ENCODE measurements at places on chromosomes 7 and 10.

- no peak for DNase-seq
Measured at GRCh38 chr10:104540181-104540580, 100.9 kb upstream of the SORCS3 start.

- no peak for DNase-seq
Measured at GRCh38 chr10:113905756-113906155, 51.3 kb downstream of the NHLRC2 start.

GRCh38 chr7:157188091-157188665 lies 49.5 kb downstream of the UBE3C start:
- DNase-seq = no peak

- no peak for DNase-seq
Measured at GRCh38 chr7:108419961-108420908, 36.0 kb downstream of the NRCAM start.

GRCh38 chr7:127907110-127908040 lies 123.9 kb downstream of the LRRC4 start:
- no peak for DNase-seq

GRCh38 chr7:140060243-140060630 lies 2.5 kb downstream of the PARP12 start:
- no peak for DNase-seq

DNA sequence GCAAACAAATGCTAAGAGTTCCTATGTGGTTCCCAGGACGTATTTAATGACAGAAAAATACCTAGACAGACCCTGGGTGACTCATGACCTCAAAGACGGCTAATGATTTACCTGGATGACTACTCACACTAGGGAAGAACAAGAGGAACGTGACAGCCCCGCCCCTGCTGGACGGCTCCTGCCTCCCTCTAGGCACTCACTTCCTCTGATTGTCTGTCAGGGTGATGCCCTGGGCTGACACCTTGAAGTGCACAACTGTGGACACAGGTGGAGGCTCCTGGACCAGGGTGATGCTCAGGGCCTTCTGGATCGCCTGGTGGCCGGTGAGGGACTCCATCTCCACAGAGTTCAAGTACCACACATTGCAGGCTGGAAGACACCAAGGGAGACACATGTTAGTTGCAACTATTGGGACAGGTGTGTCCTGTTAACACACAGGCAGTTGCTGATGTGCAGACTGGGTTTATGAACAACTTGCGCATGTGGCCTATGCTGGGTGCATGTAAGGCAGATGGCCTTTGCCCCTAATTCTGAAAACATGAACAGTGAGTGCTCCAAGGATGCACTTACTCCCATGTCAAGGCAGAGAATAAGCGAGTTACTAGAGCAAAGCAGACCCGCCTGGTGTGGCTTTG lies 298.3 kb downstream of the TNS3 start:
- DNase-seq = no peak

DNA sequence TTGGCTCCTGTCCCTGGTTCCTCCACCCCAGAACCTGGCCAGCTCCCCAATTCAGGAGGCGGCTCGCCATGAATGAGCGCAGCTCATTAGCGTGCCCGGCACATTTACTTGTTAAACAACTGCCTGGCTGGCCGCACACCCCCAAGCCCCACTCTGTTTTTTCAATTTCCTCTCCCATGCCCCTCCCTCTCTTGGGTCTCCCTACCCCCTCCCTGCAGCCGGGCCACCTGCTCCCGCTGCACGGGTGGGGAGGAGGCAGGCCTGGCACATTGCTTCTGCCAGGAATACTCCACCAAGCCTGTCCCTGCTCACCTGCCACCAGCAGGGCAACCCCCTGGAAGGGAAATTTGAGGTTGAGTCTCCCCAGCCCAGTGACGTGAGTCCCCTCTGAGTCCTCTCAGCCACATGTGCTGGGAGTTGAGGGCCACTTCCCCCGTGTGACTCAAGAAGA lies 2.5 kb upstream of the SLIT1 start:
- no peak for DNase-seq

- DNase-seq = no peak
Measured at GRCh38 chr10:106793617-106794016, 370.9 kb downstream of the SORCS1 start.

- DNase-seq = no peak
Measured at GRCh38 chr10:71653044-71653443, 66.5 kb downstream of the C10orf105 start.

- DNase-seq = no peak
Measured at GRCh38 chr7:14229047-14229446, 239.6 kb upstream of the ETV1 start.

- no peak for DNase-seq
Measured at GRCh38 chr7:120273476-120273975, 551 bp downstream of the KCND2 start.

DNA sequence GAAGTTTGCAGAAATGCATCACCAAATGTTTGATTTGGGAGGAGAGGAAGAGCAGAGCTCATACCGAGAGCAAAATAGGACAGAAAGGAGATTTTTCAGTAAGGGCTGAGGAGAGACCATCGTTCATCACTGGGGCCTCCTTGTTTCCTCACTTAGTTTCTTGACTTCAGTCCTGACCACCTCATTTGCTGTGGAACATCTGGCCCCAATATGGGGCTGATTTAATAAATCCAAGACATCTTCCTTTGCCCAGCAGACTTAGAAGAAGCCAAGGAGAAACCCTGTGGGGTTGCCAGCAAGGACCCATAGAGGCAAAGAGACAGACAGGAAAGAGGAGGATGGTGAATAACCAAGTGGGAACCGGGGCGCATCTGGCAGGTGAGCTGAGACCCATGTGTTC lies 60.4 kb downstream of the CHST3 start:
- no peak for DNase-seq

DNA sequence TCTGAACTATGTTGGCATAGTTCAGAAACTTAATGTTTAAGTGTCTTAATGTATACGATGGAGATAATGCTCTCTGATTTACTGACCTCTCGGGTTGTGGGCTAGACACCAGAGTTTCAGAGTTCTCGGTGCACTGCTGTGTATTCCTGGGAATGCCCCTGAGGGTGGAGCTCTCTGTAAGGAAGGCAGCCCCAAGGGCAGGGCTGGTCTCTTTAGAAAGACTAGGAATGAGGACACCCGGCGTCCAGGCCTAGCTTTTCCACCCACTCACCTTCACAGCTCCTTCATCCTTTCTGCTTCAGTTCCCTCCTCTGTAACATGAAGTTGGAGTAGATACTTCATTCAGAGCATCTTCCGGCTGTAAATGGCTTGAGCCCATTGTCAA lies 536.6 kb upstream of the GALNT17 start:
- no peak for DNase-seq

DNA sequence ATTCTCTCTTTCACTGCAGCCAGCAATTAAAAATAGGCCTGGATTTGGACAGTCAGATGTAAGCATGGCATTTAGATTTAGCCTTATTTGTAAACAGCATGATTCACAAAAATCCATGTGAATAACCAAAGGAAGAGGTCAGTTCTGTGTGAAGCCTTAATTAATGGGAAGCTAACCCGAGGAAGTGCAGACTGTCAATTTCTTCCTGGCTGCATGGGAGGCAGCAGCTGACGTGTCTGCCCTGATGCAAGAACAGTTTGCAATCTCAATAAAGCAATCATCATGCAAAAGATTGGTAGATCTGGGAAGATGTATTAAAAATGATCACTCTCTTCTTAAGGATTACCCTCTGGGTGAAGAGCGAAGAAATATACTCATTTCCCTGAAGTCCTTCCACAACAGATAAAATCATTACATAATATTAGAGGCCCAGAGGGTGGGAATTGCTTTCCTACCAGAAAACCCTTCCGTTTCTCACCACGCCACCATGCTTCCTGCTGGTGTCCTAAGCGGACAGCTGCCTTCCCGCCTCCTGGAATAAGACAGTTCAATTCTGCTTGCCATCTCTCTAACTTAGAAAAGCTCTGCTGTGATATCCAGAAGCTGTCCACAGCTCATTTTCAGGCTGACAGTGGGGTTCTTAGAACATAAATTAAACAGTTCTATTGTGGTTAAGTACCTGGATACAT lies 526.7 kb upstream of the NRP1 start:
- no peak for DNase-seq

DNA sequence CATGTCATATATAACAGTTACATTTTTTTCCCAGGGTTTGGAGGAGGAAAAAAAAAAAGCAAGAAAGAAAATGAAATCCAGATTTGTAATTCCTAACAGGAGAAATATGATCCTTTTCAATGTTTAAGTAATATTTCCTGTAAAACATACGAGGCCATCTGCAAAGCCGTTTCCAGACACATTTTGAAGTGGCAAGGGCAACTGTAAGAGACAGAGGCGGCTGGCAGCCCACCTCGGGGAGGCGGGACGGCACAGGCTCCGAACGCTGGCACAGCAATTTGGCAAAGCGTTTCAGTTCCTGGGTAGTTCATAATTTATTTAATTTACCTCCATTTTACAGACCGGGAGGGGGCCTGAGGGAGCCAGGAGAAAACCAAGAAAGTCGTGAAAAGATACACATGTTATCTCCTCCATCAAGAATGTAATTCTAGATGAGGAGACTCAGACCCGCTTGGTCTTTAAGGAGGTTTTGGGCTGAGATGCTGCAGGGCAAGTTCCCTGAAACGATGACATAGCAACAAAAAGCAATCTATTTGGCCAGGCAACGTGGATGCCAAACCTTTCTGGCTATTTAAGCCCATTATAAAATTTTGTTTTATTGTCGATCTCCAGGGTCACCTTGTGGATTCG lies 448.5 kb upstream of the MKI67 start:
- DNase-seq = no peak

- DNase-seq = no peak
Measured at GRCh38 chr7:143965280-143965679, 10.6 kb downstream of the OR2F1 start.

- DNase-seq = no peak
Measured at GRCh38 chr10:53786236-53786900, 1013.8 kb upstream of the MBL2 start.

DNA sequence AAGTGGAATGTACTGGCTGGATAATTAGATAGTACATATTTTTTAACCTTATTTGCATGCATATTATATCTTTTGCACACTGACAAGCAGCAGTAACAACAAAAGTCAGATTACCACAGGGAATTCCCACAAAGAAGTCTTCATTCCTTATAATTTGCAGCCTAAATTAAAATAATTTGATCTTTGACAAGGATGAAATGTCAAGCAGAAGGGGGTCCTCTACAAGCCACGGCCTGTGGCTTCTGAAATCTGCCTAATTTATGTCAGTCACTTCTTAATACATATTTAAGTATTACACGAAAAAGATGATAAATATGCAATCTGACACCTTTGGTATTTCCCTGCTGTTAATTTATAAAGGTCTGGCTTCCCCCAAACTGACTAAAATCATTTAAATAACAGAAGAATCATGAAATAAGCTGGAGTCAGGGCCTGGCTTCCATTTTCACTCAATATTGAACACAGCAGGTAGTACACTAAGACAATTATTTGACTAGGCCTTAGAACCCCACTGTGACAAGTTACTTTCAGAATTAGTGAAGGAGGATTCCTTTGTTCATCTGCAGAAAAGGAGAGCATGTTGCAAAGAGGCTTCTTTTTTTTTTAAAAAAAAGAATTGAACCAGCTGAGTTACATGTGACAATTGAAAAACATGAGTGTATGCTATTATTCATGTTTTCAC lies 351.1 kb upstream of the ETV1 start:
- DNase-seq = no peak

GRCh38 chr10:130232166-130233034 lies 96.2 kb downstream of the GLRX3 start:
- DNase-seq = no peak

DNA sequence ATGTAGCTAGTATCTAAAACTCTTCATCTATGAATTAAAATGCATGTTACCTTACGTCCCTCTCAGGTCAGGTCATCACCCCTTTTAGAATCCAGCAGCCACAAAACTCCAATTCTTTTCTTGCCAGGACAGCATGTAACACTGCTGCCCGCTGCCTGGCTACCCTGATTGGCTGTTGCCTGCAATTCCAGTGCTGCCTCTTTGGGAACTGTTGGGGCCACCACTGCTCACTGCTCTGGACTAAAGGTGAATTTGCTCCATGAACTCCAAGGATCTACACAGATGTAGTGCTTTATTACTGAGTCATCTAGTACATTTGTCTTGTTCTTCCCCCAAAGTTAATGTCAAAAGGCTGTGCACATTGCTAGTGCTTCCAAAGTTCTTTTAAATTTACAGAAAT lies 40.4 kb downstream of the SCIN start:
- DNase-seq = no peak

- no peak for DNase-seq
Measured at GRCh38 chr10:83673316-83673715, 466.0 kb upstream of the GHITM start.

GRCh38 chr10:104707602-104708459 lies 66.7 kb downstream of the SORCS3 start:
- DNase-seq = no peak

- no peak for DNase-seq
Measured at GRCh38 chr10:75662715-75663114, 231.3 kb downstream of the LRMDA start.

- no peak for DNase-seq
Measured at GRCh38 chr7:150323682-150324372, 482 bp upstream of the ACTR3C start.

DNA sequence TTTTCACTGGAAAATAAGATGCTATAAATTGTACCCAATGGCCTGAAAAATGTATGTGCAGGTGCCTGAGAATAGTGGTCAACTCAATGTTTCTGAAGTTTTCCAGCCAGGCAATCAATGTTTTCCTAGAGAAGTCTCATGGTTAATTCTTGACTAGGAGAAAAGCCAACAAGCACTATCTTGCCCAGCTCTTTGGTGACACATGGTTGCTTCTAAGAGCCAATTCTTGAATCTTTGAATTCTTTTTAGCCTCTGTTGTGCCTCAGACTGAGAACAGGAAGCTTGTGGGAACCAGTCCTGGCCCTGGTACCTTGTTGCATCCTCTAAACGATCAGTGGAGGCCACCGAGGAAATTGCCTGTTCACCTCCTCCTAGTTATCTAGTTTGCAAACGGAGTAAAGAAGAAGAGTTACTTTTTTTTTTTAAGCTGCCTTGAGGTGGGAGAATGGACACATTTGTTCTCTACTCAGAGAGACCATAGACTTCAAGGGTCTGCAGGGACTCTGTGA lies 144.0 kb upstream of the MKLN1 start:
- no peak for DNase-seq

GRCh38 chr10:47244560-47245500 lies 55.2 kb upstream of the GDF10 start:
- DNase-seq = no peak

DNA sequence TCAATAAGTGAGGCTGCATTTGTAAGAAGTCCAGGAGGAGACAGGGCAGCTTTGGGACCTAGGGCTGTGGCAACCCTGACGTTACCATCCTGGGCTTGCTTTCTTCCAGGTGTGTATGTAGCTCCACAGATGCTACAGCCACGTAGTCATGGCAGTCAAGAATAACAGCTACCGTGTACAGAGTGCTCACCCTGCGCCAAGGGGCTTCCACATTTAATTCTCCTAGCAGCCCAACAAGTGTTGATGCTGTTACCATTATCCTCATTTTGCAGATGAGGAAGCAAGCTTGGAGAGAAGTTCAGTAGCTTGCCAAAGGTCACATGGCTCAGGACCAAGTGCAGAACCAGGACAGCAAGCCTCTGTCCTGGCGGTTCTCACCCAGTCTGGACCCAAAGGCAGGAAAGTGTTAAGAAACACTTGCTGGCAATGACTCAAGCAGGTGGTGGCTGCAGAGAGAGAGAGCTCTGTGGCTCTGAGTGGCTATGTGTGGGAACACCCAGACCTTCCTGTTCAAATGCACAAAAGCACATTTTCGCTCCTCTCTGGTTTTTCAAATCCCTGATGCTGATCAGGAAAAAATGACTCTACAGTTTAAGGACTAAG lies 89.8 kb downstream of the CREM start:
- DNase-seq = no peak

- no peak for DNase-seq
Measured at GRCh38 chr10:105956550-105956949, 1208.0 kb downstream of the SORCS1 start.

GRCh38 chr7:16773326-16773725 lies 19.8 kb downstream of the TSPAN13 start:
- DNase-seq = no peak

Data from stimulated activated CD8-positive, alpha-beta memory T cell treated with anti-CD3 and anti-CD28 coated beads, Interleukin-2, amount 100 ng/mL, for 1 hour (primary cell).